ENCODE measurements at places on chromosomes 1 and 21.

- no peak for DNase-seq
Observed at GRCh38 chr1:54906586-54906985, 19.6 kb upstream of the DHCR24 start.

- no peak for DNase-seq
Observed at GRCh38 chr1:95407131-95407885, 173.3 kb downstream of the RWDD3 start.

- no peak for DNase-seq
Observed at GRCh38 chr1:210371916-210372315, 43.2 kb downstream of the HHAT start.

DNA sequence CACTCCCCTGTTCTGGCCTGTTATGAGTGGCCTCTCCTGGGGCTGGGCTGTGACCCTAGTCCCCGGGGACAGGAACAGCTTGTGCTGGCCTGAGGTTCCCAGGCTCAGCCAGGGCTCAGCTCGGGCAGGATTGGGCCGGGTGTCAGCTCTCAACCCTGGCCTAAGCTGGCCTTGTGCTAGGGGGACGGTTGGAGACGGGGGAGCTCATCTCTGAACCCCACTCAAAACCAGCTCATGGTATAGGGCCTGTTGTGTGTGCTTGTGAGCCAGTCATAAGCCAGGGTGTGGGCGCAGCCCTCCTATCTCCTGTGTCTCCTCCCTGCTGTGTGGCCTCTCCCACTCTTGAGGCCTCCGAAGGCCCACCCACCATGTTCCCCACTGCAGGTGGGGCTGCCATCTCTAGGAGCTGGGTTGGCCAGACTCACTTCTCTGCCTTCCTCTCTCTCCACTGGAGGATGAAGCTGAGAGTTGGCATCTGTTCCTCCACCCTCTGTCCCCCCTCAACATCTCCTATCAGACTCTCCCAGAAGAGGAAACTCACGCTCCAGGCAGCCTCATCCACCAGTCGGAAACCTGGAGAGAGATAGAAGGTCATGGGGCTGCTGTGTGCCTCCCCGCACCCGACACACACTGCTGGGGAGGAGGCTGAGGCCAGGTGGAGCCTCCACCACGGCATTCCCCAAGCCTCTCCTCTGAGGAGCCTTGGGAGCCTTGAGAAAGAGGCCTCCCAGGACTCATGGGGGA is 1.4 kb downstream of the PEAR1 start:
- DNase-seq, result no peak

DNA sequence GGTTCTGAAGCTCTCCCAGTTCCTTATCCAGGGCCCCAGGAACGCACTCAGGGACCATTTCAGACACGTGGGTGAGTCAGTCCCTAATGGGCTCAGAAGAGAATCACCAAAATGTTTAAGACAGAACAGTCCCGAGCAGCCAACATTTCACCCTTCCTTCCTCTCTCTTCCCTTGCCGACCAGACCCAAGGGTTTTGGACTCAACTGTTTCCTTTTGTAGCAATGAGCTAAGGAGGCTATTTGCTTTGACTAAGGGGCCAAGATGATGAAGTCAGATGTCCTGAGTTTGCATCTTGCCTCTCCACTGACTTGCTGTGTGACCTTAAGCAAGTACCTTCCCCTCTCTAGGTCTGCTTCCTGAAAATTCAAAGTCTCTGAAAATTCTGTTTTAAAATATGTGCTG is 472.3 kb upstream of the VAMP3 start:
- DNase-seq, result no peak

- no peak for DNase-seq
Observed at GRCh38 chr1:31674626-31675025, 29.2 kb downstream of the COL16A1 start.

DNA sequence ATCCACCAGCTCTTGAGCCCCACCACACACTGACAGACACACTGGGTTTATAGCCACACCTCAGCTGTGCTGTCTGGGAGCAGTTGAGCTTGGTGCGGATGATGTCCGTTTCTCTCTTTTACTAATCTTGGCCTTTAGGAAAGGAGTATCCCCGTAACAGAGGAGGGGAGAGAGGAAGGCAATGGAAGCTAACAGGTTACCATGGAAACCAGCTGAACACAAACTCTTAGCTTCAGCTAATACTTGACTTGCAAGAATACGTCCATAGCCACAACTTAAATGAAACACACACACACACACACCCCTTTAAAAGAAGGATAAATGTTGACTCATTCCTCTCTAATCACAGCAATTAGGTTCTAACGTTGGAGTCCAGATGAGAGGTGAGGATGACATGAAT is 28.0 kb upstream of the LRRN2 start:
- no peak for DNase-seq

- DNase-seq, result no peak
Observed at GRCh38 chr1:8153961-8154360, 127.9 kb upstream of the ERRFI1 start.

GRCh38 chr21:26117972-26118367 is 52.6 kb downstream of the APP start:
- DNase-seq, result no peak

- no peak for DNase-seq
Observed at GRCh38 chr1:241706967-241707366, 54.9 kb downstream of the WDR64 start.

- DNase-seq, result no peak
Observed at GRCh38 chr1:54500107-54500431, 48.0 kb upstream of the ACOT11 start.

- no peak for DNase-seq
Observed at GRCh38 chr21:19510653-19511052, 1107.1 kb upstream of the TMPRSS15 start.

- DNase-seq, result no peak
Observed at GRCh38 chr1:98660940-98661543, 479 bp upstream of the SNX7 start.

DNA sequence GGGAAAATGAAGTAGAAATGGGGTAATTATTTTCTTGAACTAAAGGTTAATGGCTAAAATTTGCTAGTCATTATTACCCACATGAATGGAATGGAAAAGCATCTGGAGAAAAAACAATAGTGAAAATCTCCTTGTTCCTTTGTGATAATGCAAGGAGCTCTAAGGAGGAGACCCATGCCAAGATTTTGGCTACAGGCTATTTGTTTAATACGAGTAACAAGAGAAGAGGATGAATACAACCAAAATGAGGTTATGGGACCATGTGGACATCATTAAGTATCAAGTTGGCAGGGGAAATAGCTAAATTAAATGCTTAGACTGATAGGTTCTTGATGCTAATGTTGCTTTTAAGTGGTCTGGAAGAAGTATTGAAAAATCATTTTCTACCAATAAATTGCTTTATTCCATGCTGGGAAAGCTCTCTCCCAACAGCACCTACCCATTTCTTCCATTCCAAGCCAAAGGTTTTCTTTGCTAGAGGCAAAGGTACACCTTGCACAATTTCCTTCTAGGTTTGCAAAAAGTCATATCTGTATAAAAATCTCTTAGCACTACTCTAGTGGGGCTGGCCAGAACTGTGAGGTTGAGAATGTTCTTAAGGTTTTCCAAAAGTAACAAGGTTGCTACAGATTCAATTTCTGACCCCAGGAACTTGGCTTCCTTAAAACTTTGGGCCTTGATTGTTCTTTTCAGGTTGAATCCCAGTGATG is 100.2 kb downstream of the SMYD2 start:
- no peak for DNase-seq

GRCh38 chr1:50155541-50155940 is 46.8 kb downstream of the ELAVL4 start:
- no peak for DNase-seq

- DNase-seq, result no peak
Observed at GRCh38 chr1:5516756-5517155, 475.5 kb downstream of the NPHP4 start.

DNA sequence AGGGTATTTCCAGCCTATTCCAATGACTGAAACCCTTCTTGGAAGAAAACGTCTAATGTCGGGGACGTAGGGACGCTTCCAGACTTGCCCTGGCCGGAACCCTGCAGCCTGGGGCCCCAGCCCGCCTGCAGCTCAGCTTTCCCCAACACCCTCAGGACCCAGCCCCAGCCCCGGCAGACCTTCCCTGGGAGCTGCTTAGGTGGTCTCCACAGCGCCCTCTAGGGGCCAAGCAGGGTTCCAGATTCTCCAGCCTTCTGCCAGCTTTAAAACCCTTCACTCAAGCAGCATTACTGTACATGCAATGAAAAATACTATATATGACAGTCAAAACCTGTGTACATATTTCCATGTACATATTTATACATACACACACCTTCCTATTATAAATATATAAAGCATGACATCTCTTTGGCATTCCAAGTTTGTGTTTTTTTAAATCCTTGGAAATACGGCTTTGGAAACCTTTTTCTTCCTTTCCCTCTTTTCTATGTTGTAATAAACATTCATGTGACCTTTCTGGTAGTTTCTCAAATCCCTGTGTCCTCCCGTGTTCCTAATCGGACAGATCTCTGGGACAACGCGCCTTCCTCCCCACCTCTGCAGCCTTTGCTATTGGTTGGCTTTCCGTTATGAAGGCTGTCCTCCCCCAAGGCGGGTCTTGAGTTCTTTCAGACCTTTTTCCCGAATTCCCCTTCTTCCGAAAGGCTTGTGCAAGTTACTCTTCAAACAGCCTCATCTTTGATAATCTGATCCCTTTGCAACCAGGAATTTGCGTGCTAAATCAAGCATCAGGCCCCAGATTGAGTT is 60.3 kb downstream of the STUM start:
- peak; percentile 68 for DNase-seq

DNA sequence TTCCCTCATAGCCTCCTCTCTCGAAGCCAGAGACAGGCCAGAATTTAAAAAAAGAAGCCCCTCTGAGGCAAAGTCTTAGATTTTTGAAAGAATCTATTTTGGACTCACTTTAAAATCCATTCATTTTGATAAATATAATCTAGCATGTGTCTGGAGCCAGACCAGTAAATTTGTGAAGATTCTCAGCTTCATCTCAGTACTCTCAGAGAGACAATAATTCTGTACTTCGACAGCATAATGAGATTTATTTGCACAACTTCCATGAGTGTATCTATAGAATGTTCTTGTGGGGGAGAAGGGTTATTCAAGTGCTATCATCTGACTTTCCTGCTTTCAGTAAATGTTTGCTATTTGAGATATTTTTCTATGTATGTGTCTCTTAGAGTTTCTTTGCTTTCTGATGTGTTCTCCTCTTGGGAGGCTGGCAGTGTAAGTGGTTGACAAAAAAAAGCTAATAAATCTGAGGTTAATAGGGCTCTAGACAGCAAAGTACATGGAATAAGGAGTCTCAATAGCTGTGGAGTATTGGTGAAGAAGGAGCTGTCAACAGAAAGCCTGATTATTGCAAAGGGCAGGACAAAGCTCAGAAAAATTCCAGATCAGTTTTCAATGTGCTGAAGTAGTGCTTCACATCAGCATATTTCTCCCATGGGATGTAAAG is 223.0 kb downstream of the PTBP2 start:
- no peak for DNase-seq

DNA sequence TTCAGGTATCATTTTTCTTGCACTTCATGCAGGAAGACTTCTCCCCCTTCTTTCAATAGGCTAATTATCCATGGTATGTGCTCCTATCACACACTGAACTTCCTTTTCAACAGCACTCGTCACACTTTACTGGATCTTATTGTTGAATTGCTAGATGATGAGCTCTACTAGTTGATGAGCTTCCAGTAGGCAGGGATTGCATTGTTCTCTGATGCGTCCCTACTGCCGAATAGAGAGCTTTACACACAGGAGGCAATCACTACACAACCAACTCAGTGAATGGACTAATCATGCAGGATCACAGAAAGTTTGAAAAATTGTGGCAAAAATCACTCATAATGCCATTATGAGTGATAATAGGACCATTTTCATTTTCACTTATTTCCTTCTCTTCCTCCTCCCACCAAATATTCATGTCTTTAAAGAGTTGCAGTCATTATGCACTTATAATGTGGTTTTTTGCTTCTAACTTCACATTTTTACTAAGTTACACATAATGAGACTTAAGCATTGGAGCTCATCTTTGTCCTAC is 128.1 kb upstream of the ZNF648 start:
- DNase-seq, result no peak

DNA sequence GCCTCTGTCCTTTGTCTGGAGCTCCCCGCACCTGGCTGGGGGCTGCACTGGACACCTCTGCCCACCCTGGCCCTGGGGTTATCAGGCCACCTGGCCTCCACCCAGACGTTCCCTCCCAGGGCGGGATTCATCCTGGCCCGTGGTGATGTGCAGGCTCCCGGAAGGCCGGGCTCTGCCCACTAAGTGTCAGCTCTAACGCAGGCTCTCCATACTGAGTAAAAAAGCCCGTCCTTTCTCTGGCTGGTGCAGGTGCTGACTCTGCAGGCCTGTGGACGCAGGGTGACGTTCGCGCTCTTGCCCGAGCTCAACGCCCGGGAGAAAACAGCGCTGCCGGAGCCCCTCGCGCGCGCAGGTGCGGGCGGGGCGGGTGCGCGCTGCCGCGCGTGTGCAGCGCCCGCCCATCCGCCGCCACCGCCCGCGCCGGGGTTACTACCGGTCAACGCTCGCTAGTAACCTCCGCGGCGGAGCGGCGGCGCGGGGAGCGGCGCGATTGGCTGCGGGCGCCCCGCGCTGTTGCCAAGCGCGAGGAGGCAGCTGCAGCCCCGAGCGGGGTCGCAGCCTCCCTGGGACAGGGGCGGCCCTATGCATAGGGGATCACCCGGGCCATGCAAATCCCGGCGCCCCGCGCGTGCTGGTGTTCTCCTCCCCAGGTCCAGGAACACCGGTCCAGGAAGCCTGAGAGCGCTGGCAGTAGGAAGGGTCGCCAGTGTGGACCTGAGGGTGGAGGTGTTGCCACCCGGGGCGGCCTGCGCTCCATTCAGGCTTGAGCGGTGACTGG is 15.7 kb downstream of the ABCG1 start:
- DNase-seq, result no peak

GRCh38 chr1:246001142-246001836 is 505.8 kb downstream of the SMYD3 start:
- no peak for DNase-seq

DNA sequence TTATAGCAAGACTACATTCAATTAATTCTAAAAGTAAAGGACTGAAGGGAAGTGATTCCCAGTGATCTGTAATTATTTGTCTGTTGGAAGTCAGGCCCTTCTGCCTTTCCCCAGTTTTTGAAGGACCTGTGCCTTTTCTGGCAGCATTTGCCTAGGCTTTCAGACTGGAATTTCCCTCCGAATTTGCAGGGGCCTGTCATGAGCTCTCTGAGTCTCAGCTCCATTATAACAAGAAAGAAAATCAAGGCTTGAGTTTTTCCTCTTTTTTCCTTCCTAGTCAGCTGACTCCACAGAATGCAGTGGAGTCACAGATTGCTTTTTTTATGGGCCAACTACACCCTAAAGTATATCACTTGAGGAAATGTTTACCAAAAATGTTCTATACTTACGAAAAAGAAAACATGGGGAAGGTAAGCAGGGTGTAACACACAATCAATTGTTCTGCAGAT is 1.1 kb downstream of the NR5A2 start:
- no peak for DNase-seq

DNA sequence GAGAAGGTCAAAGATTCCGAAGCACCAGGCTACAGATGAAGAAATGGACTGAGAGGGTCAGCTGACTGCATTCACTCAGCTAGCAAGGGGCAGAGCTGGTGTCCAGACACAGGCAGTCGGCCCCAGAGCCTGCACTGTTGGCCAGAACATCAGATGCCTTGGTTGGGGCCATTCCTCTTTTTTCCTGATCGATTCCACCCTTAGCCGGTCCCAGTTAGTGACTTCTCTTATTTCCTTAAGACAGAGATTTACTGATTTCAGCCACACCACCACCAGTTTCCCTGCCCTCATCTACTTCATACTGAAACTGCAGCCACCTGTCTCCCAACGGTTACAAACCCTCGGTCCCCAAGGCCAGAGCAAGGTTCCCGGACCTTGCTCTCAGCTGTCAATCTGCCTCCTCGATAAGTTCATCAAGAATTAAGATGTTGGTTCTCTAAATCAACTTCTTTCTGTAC is 11.5 kb downstream of the CD58 start:
- no peak for DNase-seq

Measured in substantia nigra (tissue), 51 donors.